T-helper 1 cell (primary cell): ENCODE measurements at places on chromosomes 3 and 15.
A peak's percentile ranks its signal among the peaks of the same experiment; 100 is the strongest.

DNA sequence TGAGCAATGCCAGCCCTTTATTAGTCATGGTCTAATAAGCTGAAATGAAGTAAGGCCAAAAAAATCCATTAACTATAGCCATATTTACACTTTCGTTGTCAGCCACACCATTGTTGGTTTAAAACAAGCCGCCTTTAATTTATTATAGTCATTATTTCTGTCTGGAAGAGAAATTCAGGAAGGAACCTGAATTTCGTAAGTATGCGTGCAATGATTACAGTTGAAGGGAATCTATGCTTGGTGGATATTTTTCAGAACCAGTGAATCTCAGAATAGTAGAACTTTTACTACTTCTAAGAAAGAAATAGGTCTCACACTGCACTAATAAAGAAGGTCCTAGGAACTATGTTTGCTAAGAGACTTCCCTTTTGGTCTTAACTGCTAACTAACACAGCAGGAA, 59.1 kb downstream of the FAM43A start:
- no peak for DNase-seq

- no peak for DNase-seq
Measured at GRCh38 chr15:70856884-70857561, 3.1 kb upstream of the LARP6 start.

- no peak for DNase-seq
Measured at GRCh38 chr15:32218666-32219065, 184.4 kb downstream of the GOLGA8K start.

DNA sequence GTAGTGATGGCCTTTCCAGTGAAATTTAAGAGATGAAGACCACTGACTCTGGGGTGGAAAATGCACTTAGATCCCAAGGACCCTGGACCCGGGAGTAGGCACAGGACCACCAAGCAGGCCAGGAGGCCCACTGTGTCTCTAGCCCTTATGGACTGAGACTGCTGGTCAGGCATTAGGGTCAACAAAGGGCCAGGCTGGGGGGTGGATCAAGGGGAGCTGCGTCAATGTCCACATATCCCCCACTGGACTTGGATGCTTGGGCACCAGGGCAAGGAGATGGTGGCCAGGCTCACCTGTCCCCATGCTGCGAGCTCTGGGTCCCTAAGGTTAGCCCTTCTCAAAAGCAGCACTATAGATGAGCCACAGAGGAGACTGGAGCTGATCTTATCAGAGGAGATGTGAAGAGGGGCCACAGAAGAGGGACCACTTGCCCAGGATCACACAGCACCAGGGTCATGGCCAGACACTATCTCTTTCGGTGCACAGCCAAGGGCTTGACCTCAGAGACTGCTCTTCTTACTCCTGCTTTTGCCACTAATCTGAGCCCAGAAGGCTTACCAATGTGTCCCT, 14.7 kb downstream of the RAB6B start:
- no peak for DNase-seq

DNA sequence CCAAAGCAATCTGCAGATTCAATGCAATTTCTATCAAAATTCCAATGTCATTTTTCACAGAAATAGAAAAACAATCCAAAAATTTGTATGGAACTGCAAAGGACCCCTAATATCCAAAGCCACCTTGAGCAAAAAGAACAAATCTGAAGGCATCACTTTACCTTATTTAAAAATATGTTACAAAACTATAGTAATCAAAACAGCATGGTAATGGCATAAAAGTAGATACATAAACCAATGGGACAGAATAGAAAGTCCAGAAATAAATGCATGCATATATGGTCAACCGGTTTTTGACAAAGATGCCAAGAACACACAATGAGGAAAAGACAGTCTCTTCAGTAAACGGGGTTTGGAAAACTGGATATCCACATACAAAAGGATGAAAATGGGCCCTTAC, 39.4 kb upstream of the PPARG start:
- DNase-seq: no peak

- no peak for DNase-seq
Measured at GRCh38 chr3:197169028-197169427, 129.4 kb downstream of the DLG1 start.

DNA sequence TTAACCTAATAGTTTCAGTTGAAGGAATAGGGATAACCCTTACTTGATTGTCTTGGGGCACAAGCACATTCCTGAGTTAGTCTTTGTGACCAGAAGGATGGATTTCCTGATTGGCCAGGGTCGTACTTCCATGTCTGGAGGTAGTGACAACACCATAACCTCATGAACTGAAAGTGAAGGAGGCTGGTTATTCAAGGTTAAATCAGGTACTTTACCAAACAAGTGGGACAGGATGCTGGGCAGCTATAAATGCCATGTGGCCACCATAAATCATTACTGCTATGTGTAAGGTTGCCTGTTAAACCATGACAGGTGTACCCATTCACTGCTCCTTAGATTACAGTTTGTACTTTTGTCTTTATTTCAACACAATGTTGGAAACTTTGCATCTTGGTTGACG, 128.3 kb upstream of the SAMMSON start:
- DNase-seq: no peak

GRCh38 chr3:175554801-175555200, 695.7 kb downstream of the NAALADL2 start:
- DNase-seq: no peak

- no peak for DNase-seq
Measured at GRCh38 chr15:89704411-89704810, 13.8 kb downstream of the WDR93 start.

- DNase-seq: peak; percentile 60
Measured at GRCh38 chr15:55267401-55268175, 22.0 kb downstream of the RAB27A start.

DNA sequence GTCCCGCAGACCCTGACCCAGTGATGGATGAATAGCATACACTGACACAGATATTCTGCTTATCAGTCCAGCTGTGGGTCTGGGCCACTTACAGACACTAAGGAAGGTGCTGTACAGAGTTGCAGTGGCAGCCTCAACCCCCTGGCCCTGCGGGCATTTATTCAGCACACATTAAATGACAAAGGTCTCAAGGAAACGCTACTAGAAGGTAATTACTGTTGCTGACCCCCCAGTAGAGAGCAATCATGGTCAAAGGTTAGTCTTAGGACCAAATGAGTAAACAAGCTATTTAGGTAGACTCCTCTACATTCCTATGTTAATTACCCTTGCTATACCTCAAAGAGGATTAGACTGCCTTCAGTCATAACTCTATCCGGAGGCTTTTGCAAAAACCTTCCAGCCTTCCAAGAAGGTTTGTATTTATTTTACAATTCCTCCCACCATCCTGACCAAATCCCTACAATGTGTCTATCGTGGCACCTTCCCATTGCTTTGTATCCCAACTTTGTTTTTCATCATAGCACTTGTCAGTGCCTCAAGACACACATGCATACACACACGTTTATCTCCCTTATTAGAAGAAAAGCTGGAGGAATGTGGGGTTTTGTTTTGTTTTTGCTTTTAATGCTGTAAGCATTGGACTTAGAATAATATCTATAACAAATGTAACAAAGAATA, 227.9 kb downstream of the PYDC2 start:
- DNase-seq: no peak

GRCh38 chr15:43872416-43873020, 45.7 kb downstream of the WDR76 start:
- no peak for DNase-seq

DNA sequence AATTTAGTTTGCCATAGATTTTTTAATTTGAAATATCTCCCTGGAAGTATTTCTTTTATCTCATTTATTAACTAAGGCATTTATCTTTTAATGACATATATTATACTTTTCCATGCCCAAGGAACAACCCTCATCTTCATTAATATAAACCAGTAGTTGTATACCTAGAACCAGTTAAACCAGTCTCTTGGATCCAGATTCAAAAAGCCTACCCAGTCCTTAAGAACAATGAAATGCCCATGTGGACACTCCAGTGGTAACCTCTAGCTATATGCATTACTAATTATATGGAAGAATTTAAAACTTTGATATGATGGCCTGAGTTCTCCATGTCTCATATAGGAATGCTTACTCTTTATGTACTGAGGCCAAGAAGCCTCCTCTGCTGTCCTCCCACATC, 4.8 kb downstream of the SIDT1 start:
- no peak for DNase-seq

GRCh38 chr3:127448161-127448561, 142.4 kb downstream of the TPRA1 start:
- DNase-seq: no peak

DNA sequence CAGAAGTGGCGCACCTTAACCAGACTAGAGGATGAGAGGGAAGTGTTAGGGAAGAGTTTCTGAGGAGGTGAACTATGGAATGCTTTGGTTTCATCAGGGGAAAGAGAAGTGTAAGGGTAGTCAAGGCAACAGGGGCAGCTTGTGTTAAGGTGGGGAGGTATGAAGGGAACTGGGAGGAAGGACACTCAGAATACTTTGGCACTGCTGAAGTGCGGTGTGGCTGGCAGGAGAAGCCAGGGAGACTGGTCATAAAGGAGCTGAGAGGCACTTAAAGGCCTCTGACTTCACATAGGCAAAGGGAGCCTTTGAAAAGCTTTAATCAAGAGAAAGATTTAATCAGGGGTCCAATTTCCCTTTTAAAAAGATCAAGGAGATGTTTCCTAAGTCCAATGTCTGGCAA, 129.0 kb downstream of the ERC2 start:
- no peak for DNase-seq

DNA sequence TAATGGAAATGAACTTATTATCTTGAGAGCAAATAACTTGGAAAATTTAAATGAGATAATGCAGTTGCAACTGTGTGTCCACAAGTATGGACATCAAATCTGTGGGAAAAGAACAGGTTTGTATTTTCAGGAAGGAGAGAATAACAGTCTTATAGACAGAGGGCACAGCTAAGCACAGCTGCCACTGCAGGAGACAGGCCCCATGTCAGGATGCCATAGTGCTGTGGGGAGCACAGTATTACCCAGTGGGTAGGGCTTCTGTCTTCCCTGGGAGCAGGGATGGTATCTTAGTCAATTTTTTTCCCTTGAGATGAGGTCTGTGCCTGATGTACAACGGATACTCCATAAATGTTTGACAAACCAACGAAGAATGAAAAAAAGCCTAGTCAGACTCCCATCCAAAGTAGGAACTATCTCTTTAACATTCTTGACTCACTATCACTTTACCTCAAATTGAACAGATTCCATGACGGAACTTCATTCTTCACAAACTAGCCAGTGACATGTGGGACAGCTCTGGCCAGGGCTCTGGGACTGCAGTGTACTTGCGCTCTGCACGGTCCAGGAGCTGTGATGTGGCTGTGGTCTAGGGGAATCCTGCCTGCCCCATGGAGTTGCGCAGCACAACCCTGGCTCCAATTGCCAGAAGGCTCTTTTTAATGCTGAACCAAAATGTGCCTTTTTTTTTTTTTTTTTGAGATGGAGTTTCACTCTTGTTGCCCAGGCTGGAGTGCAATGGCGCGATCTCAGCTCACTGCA, 48.3 kb downstream of the PARP14 start:
- no peak for DNase-seq

- DNase-seq: no peak
Measured at GRCh38 chr3:70607469-70607868, 295.0 kb upstream of the MDFIC2 start.

- no peak for DNase-seq
Measured at GRCh38 chr3:190430906-190431305, 18.8 kb downstream of the TMEM207 start.

GRCh38 chr3:193040836-193041672, 123.4 kb upstream of the MB21D2 start:
- no peak for DNase-seq

DNA sequence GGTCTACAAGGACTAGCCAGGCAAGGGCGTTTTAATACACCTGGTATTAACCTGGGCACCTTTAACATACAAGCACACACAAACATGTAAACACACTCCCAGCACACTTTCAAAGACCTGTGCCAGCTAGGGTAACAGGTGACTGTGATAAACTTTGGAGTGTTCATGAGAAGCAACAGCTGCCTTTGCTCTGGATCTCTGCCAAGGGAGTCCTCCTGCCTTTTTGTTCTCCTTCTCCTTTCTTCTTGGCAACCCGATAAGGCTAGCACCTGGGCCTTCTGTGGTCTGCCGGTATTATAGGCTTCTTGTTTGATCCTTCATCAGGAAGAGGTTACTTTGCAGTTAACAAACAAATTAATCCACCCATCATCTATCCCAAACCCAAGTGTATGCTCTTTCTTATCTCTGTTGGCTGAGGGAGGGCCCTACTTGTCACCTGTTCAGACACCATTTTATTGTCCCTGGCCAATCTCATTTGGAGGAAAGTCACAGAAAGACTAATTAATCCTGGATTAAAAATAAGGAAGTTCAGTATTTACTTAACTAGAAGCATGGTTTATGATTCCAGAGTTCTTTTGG, at the start of gene RETNLB:
TSS of gene RETNLB (minus strand) at position 7 of the 579 bp plus-strand sequence. CDS start 225 bp downstream, outside the sequence.
- DNase-seq: no peak

DNA sequence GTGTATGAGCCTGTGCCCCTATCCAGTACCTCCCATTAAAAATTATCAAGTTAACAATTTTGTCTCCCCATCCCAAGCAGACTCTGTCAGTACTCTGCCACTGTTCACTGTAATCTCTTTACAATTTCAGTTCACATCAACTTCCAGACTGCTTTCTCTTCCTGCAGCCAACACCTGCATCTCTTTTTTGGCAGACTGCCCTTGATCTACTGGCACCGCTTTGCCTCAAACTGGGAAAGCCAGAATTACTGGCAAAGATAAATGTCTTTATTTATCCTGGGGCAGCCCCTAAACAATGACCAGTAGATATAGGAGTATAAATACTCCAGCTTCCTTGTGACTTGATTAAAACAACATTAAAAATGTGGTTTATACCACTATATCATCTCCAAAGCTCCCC, 494.1 kb downstream of the ZNF385D start:
- no peak for DNase-seq

DNA sequence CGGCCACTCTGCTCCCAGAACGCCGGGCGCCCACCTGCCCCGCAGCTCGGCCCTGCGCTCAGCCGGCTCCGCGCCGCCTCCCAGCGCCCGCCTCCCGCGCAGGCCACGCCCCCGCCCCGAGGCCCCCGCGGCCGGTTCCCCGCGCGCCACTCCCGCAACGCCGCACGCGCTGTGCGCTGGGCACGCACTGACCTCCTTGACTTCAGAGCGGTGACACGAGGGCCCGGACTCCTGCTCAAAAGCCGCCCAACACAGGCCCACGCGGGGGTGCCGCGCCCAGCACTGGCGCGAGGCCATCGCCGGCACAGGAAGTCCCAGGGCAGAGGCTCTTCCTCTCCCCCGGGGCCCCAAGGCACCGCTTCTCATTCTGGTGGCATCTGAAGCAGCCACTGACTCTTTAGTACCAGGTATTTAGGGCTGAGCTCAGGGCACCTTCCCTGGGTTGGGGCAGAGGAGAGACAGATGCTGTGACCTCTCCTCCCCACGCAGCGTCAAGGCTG, 12.4 kb downstream of the TNK2 start:
- peak; percentile 45 for DNase-seq

- no peak for DNase-seq
Measured at GRCh38 chr15:94168250-94168649, 63.1 kb upstream of the MCTP2 start.
